ENCODE measurements at places on chromosomes 2 and 18.
A peak's percentile ranks its signal among the peaks of the same experiment; 100 is the strongest.

DNA sequence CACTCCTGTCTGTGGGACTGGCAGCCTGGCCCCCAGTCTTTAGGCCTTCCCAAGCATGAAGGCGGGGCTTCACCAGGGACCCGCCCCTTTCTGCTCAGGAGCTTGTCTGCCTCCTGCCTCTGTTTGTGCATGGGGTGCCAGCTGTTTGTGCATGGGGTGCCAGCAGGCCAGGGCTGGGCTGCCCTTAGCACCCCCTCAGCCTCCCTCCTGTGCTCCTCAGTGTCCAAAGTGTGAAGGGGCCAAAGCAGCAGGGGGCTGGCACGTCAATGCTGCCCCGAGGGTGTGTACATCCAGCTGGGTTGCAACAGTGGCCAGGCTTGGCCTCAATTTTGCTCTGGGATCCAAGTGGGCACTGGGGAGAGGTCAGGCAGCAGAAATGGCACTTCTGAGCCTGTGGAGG, 298.0 kb upstream of the GALNT5 start:
- no peak for DNase-seq

- DNase-seq: no peak
These were observed 63.4 kb downstream of the FAM168B start for GRCh38 chr2:131029812-131030211.

- no peak for DNase-seq
These were observed 209.1 kb upstream of the REV1 start for GRCh38 chr2:99698896-99699295.

- DNase-seq: peak; percentile 39
These were observed 10.6 kb downstream of the MFSD6 start for GRCh38 chr2:190418727-190419126.

DNA sequence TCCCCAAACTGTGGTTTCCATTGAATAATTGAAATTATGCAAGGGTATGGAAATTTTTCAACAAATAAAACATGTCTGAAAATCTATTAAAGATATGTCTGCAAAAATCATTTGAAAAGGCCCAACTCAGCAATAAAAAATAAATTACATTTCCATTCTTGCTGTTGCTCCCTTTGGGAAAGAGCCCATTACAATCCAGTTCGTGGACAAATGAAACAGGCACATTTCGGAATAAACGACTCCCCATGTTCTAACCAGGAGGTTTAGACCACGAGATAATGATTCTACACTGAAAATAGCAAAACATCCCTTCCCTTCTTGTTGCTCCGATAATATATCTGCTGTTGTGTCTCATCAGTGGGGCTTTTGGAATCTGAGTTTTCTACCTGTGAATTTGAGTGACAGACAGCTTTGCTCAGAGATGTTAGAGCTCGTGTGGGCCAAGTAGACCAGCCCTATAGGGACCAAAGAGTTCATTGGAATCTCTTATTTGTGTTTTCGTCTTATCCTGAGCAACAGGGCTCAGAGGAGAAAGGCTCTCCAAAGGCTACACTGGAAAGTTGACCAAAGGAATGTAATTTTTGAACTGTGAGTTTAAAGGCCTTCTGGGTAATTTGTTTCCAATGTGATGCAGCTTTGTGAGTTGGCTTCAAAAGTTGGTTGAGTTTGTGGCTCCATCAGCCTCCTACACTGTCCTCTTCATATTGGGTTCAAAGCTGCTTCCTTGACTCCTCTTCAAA, 119.5 kb downstream of the ACTR3 start:
- no peak for DNase-seq

- no peak for DNase-seq
These were observed 86.8 kb downstream of the ALK start for GRCh38 chr2:29834624-29835023.

DNA sequence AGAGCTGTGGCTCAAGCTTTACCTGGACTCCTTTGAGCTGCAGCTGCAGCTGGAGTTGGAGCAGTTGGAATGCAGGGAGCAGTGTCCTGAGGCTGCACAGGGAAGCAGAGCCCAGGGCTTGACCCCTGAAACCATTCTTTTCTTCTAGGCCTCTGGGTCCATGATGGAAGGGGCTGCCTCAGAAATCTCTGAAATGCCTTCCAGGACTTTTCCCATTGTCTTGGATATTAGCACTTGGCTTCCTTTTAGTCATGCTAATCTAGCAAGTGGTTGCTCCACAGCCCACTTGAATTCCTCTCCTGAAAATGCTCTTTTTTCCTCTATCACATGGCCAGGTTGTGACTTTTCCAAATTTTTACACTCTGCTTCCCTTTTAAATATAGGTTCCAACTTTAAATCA, 108.6 kb upstream of the RNF152 start:
- no peak for DNase-seq

GRCh38 chr2:5691221-5691984, 781 bp upstream of the SOX11 start:
- no peak for DNase-seq

- no peak for DNase-seq
These were observed 59.0 kb upstream of the UPP2 start for GRCh38 chr2:158042666-158043065.

- DNase-seq: no peak
These were observed 41.4 kb downstream of the TMEM182 start for GRCh38 chr2:102803041-102803896.

- DNase-seq: no peak
These were observed 68.1 kb downstream of the CDH2 start for GRCh38 chr18:28108814-28109213.

GRCh38 chr2:202542142-202542541, 92.6 kb upstream of the FAM117B start:
- no peak for DNase-seq

DNA sequence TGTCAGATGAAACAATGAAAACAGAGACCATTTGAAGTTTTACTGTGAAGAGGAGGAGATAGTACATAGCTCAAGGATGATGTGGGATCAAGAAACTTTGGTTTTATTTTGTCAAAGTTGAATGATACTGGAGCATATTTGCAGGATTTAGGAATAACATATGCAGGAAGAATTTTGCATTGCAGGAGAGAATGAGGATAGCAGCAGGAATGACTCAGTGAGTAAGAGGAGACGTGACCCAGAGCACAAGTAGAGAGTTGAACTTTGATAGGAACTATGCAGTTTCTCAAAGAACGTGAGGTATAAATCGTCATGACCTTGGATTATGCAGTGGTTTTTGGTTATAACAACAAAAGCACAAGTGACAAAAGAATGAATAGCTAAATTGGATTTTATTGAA, 47.7 kb downstream of the MAPRE2 start:
- no peak for DNase-seq

GRCh38 chr2:239188536-239188935, 212.3 kb downstream of the HDAC4 start:
- DNase-seq: no peak

- no peak for DNase-seq
These were observed 51.4 kb downstream of the GNAL start for GRCh38 chr18:11740461-11740860.

- peak; percentile 84 for DNase-seq
These were observed 78.2 kb upstream of the SLC1A4 start for GRCh38 chr2:64910972-64911433.

DNA sequence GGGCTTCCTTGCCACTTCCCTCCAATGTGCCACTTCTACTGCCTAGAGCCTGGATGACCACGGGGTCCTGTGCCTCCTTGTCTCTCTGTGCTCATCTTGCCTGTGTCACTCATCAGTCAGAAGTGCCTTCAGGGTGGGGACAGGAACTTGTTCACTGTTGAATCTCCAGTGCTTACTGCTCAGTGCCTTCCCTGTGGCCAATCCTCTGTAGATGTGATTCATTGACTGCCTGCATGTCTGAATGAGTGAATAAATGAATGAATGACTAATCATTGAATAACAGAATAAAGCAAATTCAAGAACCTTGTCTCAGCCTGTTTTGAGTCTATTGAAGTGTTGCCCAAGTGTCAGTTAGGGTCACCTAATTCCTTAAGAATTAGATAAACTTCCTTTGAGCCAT, 42.3 kb upstream of the FAM136A start:
- DNase-seq: no peak

DNA sequence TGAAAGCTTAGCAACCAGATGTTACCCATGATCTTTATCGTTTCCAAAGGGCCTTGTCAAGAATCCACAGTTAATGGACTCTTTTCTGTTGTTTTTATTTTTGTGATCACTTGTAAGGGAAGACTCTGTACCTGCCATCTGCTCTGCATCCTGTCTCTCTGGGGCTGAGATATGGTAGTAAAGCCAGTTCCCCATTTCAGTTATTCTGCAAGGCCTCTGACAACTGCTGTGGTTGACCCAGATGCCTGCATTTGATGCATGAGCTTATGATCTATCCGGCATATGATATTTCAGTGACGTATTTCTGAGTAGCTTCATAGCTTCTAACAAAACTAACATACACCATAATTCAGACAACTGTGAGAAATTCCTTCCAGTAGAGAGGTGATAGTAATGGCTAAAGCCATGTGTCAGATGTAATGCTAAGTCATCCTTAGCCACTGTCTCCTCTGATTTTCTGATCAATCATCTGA, 105.1 kb downstream of the TPO start:
- DNase-seq: no peak

- peak; percentile 35 for DNase-seq
These were observed 7.6 kb downstream of the ESPNL start for GRCh38 chr2:238107525-238108422.
